ENCODE measurements at places on chromosomes 4 and X.

GRCh38 chrX:45110494-45110893 lies 90.2 kb downstream of the DIPK2B start:
- no peak for DNase-seq

GRCh38 chrX:154526901-154527675 lies 11.1 kb upstream of the FAM3A start:
- peak; percentile 89 for DNase-seq

GRCh38 chr4:86653237-86653865 lies 59.2 kb downstream of the PTPN13 start:
- DNase-seq: no peak

- DNase-seq: no peak
Measured at GRCh38 chrX:136646602-136647239, 1.2 kb upstream of the CD40LG start.

GRCh38 chrX:100864657-100865391 lies 9.3 kb downstream of the NOX1 start:
- no peak for DNase-seq

All from muscle of arm (tissue), 14 donors.